Stimulated activated CD8-positive, alpha-beta memory T cell treated with anti-CD3 and anti-CD28 coated beads, Interleukin-4, amount 100 ng/mL, for 1 hour (primary cell): ENCODE measurements at places on chromosomes 7 and 10.

GRCh38 chr10:45518741-45519140 is 144.7 kb downstream of the ALOX5 start:
- no peak for DNase-seq

DNA sequence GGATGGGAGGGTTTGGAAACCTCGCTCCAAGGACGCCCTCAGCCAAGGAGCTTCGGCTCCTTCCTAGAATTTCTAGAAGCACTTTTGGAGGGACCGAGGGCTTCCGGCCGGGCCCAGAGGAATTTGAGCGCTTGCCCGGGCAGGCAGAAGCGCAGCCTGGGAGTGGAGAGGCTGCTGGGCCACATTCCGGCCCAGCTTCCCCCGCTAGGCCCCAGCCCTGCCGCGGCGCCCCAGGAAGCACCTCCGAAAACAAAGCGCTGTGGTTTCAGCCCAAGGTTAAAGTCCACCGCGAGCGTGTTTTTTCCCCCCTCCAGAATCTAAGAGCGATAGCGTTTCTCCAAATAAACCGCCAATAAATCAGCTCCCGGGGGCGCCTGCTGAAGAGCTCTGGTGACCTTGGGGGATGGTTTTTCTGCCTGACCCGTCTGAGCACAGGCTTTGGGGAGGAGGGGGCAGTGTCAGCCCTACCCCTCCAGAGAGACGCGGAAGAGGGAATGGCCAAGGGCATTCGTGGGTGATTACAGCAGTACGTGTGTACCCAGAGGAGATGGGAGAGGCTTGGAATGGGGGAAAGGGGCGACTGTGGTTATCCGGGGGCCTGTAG is 5.7 kb upstream of the TNRC18 start:
- DNase-seq = no peak

DNA sequence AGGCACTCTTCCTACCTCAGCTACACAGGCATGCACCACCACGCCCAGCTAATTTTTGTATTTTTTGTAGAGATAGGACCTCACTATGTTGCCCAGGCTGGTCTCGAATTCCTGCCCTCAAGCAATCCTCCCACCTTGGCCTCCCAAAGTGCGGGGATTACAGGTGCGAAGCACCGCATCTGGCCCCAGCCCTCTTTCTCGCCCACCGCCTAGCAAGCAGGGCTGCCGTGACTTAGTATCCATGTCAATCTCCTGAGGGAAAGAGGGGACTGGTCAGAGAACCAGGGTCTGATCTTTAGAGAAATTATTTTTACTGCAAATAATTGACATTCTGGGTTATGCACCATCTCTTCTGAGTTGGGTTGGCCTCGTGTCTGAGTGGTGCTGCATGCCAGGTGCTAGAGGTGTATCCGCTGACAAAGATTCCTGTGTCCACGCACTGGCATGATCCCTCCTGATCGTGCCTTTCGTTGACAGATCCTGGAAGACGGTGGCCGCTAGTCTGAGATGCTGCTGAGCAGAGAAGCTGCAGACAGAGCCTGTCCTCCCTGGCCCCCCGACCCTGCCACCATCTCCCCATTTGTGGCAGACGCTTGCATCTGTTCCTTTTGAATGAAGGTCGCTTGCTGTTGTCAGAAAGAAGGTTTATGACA is 22.7 kb downstream of the WIPI2 start:
- DNase-seq = no peak

DNA sequence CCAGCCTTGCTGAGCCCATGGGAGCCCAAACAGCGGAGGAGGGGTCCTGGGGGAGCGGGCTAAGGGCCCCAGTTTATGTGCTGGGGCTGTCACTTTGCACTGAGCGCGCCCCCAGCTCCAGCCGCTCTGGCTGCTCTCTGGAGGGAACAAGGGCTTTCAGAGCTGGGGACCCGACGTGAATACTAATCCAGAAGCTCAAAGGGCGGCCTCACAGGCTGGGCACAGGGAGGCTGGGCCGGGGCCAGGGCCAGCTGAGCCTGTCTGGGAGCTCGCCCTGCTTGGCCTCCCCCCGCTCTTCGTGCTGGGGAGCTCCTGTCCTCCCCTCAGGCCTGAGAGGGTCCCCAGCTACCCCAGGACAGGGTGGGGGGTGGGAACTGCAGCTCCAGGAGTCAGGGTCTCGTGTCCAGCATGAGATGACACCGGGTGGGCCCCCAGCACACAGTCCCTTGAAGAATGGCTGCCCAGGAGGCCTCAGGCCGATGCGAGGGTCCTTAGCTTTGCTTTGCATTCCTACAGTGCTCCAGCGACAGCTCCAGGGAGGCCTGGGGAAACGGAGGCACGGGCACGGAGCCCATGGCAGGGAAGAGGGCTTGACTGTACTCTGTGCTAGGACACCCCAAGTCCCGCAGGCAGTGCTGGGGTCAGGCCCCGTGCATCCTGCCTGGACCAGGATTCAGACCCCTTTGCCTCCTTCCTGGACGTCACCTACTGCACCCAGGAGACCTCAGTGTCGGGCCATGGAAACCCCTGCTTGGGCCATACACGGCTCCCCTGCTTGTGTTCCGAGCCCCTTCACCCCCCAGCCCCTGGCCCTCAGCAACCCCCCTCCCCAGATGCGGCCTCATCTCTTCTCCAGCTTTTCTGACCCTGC is 5.8 kb upstream of the AMZ1 start:
- DNase-seq = no peak

DNA sequence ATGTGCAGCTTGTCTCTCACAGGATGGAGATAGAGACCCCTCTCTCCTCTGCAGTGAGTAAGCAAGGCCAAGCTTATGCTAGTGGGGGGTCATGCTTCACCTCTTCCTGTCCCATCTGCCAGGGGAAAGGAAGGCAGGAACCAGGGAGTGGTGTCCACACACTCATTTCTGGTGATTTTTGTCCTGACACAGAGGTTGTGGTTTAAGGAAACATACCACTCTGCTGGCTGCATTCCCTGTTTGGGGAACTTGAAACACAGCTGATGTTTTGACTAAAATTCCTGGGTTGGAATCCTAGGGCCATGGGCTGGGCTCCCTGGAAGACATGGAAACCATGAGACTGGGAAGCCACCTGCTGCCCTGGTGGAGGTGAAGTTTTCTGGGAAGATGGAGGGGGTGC is 21.4 kb downstream of the C10orf120 start:
- DNase-seq = no peak

DNA sequence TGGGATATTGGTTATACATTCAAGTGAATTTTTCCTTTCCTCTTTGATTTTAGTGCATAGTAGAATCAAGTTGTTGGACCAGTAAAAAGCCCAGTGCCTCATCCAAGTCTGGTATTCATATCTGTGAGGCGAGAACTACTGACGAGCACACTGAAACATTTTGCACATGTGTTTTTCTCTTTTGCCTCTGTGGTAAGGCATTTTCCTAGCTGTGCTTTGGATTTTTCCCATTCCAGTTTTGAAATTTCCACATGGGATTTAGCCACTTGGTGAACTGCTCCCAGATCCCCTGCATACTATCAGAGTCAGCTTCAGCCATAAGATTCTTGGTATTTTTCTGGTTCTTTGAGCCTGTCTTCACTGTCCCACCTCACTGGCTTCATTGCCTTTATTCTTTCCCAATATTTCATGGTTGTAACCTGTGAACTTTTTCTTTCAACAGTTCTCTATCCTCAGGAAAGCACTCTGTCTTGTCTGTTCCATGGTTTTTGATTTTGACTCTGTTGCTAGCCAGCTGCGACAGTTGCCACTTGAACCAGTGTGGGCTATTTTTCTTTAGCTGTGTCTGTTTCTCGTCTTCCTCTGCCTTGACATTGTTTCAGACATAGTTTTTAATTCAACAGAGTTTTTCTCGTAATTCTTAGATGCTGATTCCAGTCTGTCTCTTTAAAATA is 239.0 kb downstream of the REEP3 start:
- no peak for DNase-seq

- DNase-seq = no peak
Observed at GRCh38 chr7:78510580-78511188, 712.1 kb downstream of the PHTF2 start.

- no peak for DNase-seq
Observed at GRCh38 chr7:141023295-141023694, 8.5 kb upstream of the MRPS33 start.

DNA sequence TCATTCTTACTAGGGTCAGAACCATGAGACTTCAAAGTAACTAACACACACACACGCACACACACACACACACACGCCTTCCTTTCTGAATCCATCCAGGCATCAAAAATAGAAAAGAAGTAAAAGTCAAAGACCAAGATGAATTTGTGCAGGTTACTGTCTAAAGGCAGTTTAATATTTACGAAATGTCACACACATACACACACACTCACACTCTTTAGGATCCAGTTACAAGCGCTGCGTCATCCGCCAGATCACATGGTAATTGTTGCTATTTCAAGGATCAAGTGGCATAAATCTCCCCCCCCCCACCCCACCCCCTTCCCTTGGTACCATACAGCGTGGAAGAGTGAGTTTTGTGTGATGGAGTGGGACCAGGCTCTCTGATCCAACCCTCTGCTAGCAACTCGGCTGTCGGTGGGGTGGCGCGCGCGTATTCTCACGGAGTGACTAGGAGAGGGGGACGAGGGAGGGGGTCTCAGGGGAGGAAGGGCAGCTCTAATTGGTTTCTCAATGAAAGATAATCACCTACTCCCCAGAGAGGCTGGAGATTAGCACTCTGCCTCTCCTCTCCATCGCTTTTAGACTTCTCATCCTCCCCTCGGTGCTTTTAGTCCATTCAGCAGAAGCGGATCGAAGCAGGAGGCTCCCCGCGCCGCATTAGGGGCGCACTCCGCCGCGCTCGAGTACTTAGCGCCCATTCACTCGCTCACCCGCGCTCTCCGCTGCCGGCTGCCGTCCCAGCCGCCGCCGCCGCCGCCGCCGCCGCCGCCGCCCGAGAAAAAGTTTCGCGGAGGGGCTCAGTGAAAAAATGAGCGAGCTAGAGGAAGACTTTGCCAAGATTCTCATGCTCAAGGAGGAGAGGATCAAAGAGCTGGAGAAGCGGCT is 83.5 kb upstream of the PRKG1 start:
- no peak for DNase-seq
